ENCODE measurements at places on chromosomes 2 and 18.

- no peak for DNase-seq
Observed at GRCh38 chr2:54984476-54984875, 65.8 kb downstream of the RTN4 start.

DNA sequence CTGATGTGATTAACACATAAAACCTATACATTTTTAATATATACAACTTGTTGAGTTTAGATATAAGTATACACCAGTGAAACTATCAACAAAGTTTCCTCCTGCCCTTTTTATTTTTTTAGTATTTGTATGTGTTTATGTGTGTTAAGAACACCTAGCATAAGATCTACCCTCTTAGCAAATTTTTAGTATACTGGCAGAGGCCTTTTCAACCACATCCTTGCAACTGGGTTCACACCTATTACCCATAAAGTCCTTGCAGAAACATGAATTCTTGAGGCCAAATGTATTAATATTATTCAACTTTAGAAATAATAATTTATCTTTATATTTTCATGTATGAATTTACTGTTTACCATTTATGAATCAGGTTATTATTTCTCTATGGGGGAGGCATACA, 119.7 kb upstream of the CRIM1 start:
- DNase-seq: no peak

DNA sequence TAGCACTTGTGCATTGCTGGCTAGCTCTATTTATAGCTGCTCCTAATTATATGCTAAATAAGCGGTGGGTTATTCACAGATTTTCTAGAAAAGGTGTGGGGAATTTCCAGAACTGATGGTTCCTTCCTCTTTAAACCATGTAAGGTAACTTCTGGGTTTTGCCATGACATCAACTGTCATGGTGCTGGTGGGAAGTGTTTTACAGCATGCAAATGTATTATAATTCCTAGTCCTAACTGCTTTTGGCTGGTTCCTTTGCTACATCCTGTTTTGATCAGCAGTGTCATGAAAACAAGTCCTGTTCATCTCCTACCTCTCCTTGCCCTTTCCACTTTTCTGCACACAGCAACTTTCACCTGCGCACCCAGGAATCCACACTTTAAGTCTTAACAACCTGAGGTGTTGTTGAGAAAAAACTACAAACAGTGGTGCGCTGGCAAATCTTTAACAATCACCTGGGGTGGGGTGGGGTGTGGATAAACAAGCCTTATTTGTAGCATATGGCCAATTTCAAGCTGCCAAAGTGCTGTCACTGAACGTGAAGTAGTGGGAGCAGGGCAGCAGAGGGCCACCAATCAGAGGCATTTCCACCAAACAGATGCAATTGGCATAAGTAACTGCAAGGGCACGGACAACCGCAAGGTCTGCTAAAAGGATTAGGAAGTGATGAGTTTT, 33.4 kb upstream of the SKOR2 start:
- DNase-seq: no peak

GRCh38 chr2:240589850-240590525, 3.5 kb downstream of the CAPN10 start:
- no peak for DNase-seq

DNA sequence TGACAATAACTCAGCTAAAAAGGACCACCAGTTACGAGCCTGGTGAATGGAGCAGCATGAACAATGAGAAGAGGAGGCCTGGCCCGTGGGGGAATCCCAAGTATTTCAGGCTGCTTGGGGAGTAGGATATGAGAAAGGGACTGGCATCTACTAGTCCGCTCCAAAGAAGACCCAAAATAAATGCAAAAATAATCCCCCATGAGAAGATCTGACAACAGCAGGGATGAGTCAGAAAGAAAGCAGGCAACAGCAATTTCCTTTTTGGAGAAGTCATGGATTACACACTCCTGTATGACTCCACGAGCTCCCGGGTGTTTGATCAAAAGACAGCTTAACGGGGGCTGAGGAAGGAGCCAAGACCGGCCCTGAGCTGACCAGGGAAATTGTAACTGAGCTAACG, 111.4 kb downstream of the SOX11 start:
- DNase-seq: peak; percentile 87

GRCh38 chr2:114010001-114010400, 120.1 kb downstream of the ACTR3 start:
- DNase-seq: no peak

DNA sequence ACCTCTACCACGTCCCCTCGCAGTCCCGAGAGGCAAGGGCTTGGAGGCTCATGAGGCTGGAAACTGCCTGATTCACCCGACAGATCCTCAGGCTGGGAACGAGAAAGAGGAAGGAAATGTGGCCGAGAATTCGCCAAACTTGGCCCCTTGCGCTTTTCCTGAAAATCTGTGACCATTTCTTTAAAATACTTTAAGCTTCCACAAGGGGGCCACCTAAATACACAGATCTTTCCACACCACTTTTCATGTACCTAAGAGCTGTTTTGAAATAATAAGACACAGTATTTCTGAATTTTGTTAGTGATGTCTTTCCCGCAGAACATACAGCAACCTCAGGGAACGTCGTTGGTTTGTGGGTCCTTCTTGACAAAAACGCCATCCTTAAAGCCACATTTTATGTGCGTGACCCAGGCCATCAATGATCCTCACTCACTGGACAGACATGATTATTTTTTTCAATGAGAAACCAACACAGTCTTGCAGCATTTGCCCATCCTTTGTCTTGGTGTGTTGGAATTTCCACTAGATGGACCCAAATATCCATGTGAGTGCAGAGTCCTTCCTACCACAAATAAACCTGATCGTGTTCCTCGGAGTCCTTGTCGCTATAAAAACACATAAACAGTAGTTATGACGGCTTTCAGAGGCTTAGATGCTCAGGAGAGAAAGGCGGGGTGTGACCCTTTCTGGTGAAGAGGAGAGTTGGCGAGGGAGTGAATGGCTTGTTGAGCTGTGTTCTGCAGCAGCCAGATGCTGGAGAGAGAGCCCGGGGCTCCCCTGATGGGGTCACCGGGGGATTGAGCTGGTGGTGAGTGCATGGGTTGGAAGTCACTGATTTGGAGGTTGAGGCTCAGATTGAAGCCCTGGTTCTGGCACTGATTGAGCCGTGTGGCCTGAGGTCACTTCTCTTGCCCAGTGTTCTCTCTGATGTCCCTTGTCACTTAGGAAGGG, 25.0 kb downstream of the DCDC2C start:
- DNase-seq: peak; percentile 62

DNA sequence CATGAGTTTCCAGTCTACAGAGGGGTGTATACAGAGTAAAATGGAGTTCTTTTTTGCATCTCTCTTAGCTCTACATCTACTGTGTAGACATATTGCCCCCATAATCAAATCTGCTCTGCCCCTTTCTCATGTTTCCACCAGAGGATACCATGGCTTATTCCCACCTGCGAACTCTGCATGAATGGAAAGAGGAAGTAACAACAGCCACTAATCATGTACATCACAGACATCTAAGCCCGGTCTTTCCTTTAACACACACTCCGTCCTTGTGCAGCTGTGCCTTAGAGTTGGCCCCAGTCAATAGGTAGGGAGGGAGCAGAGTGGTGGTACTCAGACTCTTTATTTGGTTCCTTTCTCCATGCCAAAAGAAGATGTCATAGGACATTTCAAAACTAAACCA, 147.3 kb upstream of the NRP2 start:
- DNase-seq: no peak
